ENCODE measurements at places on chromosomes 1 and 21.

DNA sequence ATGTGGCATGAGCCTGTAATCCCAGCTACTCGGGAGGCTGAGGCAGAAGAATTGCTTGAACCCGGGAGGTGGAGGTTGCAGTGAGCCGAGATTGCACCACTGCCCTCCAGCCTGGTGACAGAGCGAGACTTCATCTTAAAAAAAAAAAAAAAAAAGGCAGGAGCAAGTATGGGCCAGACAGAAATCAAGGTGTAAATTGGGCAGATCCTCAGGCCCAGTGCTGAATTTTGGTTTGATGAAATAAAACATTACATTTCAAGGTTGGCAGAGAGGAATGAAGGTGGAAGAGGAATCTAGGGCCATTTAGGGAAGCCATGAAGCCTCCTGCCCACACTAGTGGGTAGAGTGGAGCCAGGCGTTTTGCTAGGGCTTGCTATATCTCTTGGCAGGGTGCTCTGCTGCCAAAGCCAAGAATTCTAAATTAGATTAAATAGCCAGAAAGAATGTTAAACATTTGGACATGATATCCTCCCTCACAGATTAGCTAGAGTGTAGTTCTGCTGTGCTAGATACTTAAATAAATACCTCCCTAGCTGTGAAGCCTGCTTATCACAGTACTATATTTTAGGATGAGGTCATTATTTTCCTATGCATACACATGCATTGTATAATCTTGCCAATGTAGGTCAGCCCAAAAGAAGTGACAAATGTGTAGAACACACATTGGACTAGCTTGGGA, 16.6 kb upstream of the LGALS8 start:
- DNase-seq: no peak
- H3K27ac ChIP-seq: no peak overlapping the region
- peaks cover 10% of the 10 kb centered on the region for H3K4me1 ChIP-seq
- H3K4me3 ChIP-seq: no peak overlapping the region

- peaks cover 48% of the 10 kb centered on the region for H3K36me3 ChIP-seq
- no peak for DNase-seq
- H3K27ac ChIP-seq: no peak overlapping the region
- no peak overlapping the region for H3K4me3 ChIP-seq
These were observed 13.1 kb upstream of the STRIP1 start for GRCh38 chr1:110021285-110021684.

- peaks cover 99% of the 10 kb centered on the region for H3K4me1 ChIP-seq
- H3K36me3 ChIP-seq: peaks cover 70% of the 10 kb centered on the region
- peak overlapping the region; percentile 94 for H3K27ac ChIP-seq
- peak; percentile 90 for DNase-seq
These were observed 19.1 kb downstream of the RUNX3 start for GRCh38 chr1:24910751-24911650.

GRCh38 chr1:244326757-244327156, 125.0 kb downstream of the ADSS2 start:
- no peak for DNase-seq
- no peak overlapping the region for H3K4me3 ChIP-seq
- peaks cover 24% of the 10 kb centered on the region for H3K4me1 ChIP-seq
- H3K27ac ChIP-seq: no peak overlapping the region

- no peak for DNase-seq
- H3K27ac ChIP-seq: no peak overlapping the region
- no peaks in the 10 kb centered on the region for H3K4me1 ChIP-seq
- no peaks in the 10 kb centered on the region for H3K36me3 ChIP-seq
- H3K27me3 ChIP-seq: no peaks in the 10 kb centered on the region
These were observed 256.3 kb upstream of the DUSP10 start for GRCh38 chr1:221998186-221998612.

- H3K4me1 ChIP-seq: peaks cover 32% of the 10 kb centered on the region
- peaks cover 22% of the 10 kb centered on the region for H3K36me3 ChIP-seq
- peak overlapping the region; percentile 13 for H3K27ac ChIP-seq
- H3K4me3 ChIP-seq: no peak overlapping the region
These were observed 11.5 kb downstream of the SLC37A1 start for GRCh38 chr21:42525029-42525581.

DNA sequence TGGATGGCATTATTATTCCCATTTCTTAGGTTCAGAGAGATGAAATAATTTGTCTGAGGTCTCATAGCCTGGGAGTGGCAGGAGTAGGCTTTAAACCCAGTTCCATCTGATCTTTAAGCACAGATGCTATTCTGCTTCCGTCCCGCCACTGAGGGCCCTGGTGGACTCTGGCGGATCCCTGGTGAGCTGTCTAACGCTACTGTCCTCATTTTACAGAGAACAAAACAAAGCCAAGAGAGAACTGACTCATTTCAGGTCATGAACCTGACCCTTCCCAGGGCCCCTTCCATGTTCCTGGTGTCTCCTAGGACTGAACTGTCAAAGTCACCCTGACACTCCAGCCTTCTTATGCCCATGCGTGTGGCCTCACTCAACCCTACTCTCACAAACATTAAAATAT, 3.1 kb upstream of the GALE start:
- peaks cover 4% of the 10 kb centered on the region for H3K36me3 ChIP-seq
- no peak overlapping the region for H3K4me3 ChIP-seq
- no peak for DNase-seq
- H3K27ac ChIP-seq: no peak overlapping the region

DNA sequence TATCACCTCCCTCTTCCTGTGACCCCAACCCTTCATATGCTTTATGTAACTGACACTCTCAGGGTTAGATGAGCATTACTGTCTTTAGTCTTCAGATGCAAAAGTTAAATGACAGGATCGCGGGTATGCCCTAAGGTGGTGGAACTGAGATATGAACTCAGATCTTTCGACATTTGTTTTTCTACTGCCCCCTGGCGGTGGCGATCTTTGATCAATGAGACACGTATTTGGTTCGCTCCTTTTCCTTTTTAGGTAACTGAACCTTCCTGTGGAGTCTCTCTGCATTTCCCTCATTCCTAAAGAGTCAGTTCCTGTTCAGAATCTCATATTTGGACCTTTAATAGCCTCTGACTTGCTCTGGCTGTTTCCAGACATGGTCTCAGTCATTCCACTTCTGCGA, 47.8 kb upstream of the ZP4 start:
- H3K4me1 ChIP-seq: no peaks in the 10 kb centered on the region
- no peaks in the 10 kb centered on the region for H3K36me3 ChIP-seq
- no peak overlapping the region for H3K4me3 ChIP-seq
- no peak for DNase-seq

- no peak overlapping the region for H3K4me3 ChIP-seq
- no peaks in the 10 kb centered on the region for H3K36me3 ChIP-seq
- DNase-seq: no peak
- no peaks in the 10 kb centered on the region for H3K4me1 ChIP-seq
- H3K27ac ChIP-seq: no peak overlapping the region
- peaks cover 4% of the 10 kb centered on the region for H3K27me3 ChIP-seq
These were observed 10.5 kb upstream of the PLCH2 start for GRCh38 chr1:2465371-2466269.

DNA sequence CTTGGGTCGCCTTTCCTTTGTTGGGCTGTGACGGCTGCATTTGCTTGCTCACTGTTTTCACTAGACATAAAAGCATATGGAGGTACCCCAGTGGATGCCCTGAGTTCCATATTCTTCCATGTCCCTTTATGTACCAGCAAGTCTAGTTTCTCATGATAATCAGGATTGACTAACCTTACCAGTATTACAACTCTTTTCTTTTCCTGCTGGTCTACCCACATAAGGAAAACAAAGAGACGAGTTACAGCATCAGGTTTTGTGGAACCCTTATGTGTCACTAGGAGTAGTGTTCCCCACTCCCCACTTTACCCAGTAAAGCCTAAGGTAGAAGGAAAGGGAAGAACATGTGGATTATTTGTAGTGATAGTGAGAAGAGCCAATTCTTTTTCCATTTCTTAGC, 16.4 kb upstream of the CENPF start:
- no peak overlapping the region for H3K4me3 ChIP-seq
- H3K36me3 ChIP-seq: no peaks in the 10 kb centered on the region
- H3K4me1 ChIP-seq: no peaks in the 10 kb centered on the region
- H3K27me3 ChIP-seq: no peaks in the 10 kb centered on the region
- no peak for DNase-seq

GRCh38 chr1:219188331-219188803, 14.7 kb downstream of the LYPLAL1 start:
- no peak for DNase-seq
- H3K27ac ChIP-seq: no peak overlapping the region
- no peaks in the 10 kb centered on the region for H3K36me3 ChIP-seq
- H3K4me1 ChIP-seq: peaks cover 4% of the 10 kb centered on the region
- no peak overlapping the region for H3K4me3 ChIP-seq

DNA sequence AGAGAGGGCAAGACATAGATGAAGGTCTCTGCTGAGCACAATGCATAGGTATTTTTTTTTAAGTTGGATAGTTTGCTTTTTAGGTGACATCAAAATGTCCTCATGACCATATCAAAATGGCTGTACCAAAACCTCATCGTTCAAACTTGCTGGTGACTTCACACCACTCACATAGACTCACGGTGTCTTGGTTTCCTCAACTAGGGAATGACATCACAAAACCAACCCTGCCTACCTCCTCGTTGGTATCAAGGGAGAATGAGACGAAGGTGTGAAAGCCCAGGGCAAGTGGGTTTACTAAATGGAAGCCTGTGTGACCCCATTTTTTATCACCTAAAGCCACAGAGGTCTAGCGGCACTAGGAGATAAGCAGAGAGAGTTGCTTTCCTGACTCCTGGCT, 1.6 kb downstream of the PIGR start:
- H3K36me3 ChIP-seq: no peaks in the 10 kb centered on the region
- H3K27ac ChIP-seq: no peak overlapping the region
- H3K4me3 ChIP-seq: no peak overlapping the region
- peaks cover 4% of the 10 kb centered on the region for H3K4me1 ChIP-seq
- H3K27me3 ChIP-seq: no peaks in the 10 kb centered on the region

DNA sequence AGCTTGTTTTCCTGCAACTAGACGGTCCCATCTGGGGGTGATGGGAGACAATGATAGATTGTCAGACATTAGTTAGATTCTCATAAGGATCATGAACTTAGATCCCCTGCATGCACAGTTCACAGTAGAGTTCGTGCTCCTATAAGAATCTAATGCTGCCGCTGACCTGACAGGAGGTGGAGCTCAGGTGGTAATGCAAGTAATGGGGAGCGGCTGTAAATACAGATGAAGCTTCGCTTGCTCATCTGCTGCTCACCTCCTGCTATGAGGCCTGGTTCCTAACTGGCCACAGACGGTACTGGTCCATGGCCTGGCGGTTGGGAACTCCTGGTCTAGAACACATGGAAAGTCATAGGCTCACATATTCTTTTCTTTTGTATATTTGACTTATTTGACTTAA, 42.0 kb downstream of the NIBAN1 start:
- H3K27ac ChIP-seq: no peak overlapping the region
- no peaks in the 10 kb centered on the region for H3K4me1 ChIP-seq
- H3K36me3 ChIP-seq: no peaks in the 10 kb centered on the region
- H3K4me3 ChIP-seq: no peak overlapping the region
- H3K27me3 ChIP-seq: no peaks in the 10 kb centered on the region
- no peak for DNase-seq

DNA sequence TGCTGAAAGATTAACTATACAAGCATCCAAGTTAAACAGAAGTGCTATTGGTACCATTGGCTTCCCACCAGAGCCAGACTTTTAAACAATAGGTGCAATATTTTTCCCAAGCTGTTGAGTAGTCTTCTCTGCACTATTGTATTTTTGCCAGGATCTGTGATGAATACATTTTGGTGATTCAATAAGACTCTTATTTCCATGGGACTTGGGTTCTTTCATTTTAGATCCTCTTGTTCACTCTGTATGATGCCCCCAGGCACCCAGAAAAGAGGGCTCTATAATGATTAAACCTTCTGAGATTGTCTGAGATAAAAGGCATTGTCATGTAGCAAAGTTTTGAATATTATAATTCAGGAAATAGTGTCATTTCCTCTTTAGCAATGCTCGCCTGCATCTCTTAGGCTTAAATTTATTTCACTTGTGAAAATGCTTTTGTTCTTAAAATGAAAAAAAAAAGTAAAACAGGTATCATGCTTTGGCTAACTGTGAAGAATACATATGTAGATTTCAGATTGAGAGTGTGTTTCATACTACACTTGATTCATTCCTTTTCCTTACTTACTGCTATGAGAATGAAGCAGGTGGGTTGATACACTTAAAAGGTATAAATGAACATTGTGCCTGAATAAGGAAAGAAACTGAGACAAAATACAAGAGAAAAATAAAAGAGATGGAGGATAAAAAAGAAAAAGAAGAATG, 275.0 kb downstream of the HMCN1 start:
- DNase-seq: no peak
- no peak overlapping the region for H3K4me3 ChIP-seq
- H3K27ac ChIP-seq: no peak overlapping the region

GRCh38 chr1:6601049-6601922, 1.4 kb downstream of the KLHL21 start:
- H3K27me3 ChIP-seq: no peaks in the 10 kb centered on the region
- peak overlapping the region; percentile 94 for H3K27ac ChIP-seq
- peak overlapping the region; percentile 81 for H3K4me3 ChIP-seq
- peak; percentile 89 for DNase-seq
- H3K4me1 ChIP-seq: peaks cover 50% of the 10 kb centered on the region

DNA sequence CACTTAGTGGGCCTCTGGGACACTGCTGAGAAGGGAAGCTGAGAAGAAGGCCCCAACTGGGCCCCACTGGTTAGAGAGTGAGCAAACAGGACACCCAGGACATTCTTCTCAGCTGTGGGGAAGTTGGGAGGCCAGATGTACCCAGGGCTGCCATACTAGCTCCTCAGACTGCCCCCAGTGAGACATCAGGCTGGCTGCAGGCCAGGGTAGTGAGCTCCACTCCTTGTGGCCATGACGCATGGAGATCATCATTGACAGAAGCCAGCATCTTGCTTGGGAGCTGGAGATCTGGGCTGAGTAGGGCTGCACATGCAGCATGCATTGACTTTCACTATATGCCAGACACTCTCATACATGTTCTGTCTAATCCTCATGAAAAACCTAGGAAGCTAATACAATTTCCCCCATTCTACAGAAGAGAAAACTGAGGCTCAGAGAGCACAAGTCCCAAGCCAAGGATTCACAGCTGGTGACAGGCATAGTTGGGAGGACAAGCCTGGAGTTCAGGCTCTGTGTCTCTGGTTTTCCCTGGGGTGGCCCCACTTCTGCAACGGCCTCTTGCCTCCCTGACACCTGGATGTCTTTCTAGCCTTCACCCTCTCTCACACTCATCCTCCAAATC, 24.1 kb upstream of the MYCL start:
- H3K4me1 ChIP-seq: no peaks in the 10 kb centered on the region
- no peaks in the 10 kb centered on the region for H3K27me3 ChIP-seq
- no peak for DNase-seq
- H3K27ac ChIP-seq: no peak overlapping the region
- no peak overlapping the region for H3K4me3 ChIP-seq

DNA sequence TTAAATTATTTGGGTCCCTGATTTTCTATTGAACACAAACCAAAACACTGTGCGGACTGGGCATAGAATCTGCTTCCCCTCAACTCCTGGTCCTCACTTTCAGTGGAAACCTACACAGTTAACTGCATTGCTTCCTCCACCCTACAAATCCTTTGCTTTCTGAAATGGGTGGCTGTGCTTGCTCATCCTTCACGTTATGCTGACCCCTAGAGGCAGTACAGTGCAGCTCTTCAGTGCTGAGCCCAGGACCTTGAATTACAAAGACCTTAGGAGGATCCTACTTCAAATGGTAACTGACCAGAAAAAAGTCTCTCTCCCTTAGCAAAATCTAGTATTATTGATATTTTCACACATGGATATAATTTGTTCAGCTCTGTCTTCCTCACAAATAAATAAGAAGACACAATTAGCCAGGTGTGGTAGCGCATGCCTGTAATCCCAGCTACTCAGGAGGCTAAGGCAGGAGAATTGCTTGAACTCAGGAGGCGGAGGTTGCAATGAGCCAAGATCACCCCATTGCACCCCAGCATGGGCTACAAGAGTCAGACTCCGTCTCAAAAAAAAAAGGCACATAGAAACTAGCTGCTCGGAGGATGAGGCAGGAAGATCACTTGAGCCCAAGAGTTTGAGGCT, 63.4 kb upstream of the L1TD1 start:
- H3K4me3 ChIP-seq: no peak overlapping the region
- H3K27me3 ChIP-seq: no peaks in the 10 kb centered on the region
- no peaks in the 10 kb centered on the region for H3K4me1 ChIP-seq

All from CD8-positive, alpha-beta memory T cell (primary cell).